Stimulated activated CD8-positive, alpha-beta memory T cell treated with anti-CD3 and anti-CD28 coated beads, Interleukin-7, amount 100 ng/mL, for 48 hours (primary cell): ENCODE measurements at places on chromosomes 16 and 17.

- DNase-seq: no peak
These were observed 116.3 kb downstream of the AMFR start for GRCh38 chr16:56309008-56309407.

DNA sequence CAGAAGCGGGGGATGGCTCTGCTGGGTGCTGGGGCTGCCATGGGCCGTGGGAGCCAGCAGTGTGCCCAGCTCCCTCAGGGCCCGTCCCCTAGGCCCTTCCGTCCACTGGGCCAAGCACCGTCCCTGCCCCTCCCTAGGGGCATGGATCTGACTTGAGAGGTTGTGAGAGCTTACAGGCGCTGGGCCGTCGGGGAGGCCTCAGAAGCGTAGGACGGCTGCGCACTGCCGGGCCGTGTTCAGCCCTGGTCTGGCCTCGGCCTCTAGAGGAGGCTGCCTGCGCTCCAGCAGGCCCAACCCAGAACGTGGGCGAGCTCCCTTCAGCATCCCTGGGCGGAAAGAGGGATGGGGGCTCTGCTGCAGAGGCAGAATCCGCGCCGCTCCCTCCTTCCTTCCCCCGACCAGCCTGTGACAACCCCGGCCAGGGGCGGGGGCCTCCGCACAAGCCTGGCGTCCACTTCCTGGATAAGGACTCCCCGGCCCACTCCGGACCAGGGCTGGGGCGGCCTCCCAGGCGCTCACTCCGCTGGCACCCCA, 685 bp upstream of the MPG start:
- no peak for DNase-seq

DNA sequence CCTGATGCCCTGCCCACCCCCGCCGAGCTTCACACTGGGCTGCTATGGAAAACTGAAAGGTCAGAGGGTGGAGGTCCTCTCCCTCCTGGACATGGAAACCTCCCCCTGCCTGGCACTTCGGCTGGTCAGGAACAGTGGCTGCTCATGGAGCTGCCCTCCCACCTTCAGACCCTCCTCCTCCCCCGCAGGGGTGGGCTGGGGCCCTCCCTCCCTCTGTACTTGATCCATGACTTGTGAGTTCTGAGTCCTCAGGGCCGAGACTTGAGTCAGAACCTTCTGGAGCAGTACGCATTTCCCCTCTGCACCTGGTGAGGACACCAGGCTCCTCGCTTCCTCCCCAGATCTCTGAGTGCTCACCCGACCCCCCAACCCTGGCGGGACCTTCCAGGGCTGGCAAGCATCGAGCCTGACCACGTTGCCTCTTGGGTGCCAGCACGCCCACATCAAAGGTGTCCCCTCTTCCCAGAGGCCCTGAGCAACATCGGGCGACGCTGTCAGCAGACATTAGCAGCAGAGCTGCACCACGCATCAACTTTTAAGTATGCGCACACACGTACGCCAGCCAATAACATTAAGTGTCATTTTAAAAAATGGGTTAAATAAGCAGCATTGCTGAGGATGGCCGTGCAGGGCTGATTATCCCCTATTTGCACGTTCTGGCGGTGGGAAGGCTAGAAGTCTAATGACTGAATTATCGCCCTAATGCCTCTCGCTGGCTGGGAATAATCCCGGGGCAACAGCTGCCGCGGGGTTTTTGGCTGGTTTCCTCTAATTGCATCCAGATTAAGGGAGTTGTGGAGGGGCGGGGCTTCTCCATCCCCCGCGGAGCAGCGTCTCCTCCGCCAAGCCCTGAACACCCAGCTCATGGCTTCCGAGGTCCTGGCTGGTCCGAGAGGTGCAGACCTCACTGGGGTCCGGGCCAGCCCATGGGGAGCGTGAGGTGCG, 98.0 kb downstream of the TBC1D16 start:
- no peak for DNase-seq

- no peak for DNase-seq
These were observed 6.9 kb downstream of the FBXO31 start for GRCh38 chr16:87376660-87377059.

DNA sequence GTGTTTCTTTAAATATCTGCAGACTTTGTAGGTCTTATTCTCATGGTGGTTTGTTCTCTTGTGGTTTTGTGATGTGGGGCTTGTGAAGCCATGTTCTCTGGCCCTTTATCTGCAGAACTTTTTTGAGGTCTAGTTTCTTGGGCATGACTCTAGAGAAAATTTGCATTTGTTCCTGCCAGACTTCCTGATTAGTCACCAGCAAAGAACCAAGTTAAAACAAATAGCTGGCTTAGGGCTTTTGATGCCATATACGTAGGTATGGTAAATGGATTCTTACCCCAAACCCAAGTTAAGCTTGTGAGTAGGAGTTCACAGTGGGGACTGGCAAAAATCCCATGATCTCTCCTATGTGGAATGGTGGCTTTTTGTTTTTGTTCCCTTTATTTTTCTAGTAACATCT, 68.7 kb upstream of the IRX3 start:
- DNase-seq: no peak

- DNase-seq: no peak
These were observed 16.5 kb upstream of the TMEM92 start for GRCh38 chr17:50257676-50258224.

- no peak for DNase-seq
These were observed 90.8 kb upstream of the TOB1 start for GRCh38 chr17:50956750-50957523.

GRCh38 chr17:66449418-66449977, 147.1 kb downstream of the PRKCA start:
- no peak for DNase-seq

- no peak for DNase-seq
These were observed 1.1 kb downstream of the NDEL1 start for GRCh38 chr17:8436844-8437171.

GRCh38 chr17:68662037-68662432, 60.9 kb upstream of the FAM20A start:
- DNase-seq: no peak

- no peak for DNase-seq
These were observed 66.5 kb upstream of the CDH5 start for GRCh38 chr16:66300037-66300436.

DNA sequence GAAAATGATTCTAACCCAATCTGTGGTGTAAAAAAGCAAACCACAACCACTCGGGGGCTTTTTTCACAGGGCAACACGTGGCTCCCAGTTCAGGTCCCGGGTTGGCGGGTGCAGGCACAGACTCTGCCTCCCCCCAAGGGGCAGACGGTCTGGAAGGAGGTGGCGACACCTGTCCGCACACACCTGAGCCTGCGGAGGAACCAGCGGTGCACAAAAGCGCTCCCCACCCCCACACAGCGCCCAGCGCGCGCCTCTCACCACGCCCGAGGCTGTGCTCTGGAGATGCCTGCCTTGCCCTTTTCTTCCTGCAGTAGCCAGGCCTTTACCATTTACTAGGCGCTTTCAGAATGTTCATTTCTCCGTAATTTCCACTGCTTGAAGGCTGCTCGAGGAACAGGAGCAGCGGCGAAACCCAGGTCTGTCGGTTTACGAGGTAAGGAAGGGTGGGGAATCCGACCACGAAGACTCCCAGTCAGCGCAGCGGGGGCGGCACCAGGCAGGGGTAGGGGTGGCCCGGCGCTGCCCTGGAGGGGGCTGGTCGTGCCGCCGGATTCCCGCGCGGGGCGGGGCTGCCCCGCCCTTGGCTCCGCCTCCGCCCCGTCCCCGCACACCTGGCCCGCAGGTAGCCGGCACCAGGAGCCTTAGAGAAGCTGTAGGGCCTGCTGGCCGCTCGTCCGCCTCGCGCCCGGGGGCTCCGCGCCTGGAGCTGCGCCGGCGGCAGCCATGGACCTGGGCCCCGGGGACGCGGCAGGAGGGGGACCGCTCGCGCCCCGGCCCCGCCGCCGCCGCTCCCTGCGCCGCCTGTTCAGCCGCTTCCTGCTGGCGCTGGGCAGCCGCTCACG, at the start of gene USP43:
Gene USP43 (plus strand): TSS at position 608 of the 842 bp plus-strand sequence. CDS start 116 bp downstream, at position 724.
- DNase-seq: peak; percentile 6

GRCh38 chr17:19341641-19342610, 20.6 kb downstream of the B9D1 start:
- no peak for DNase-seq

DNA sequence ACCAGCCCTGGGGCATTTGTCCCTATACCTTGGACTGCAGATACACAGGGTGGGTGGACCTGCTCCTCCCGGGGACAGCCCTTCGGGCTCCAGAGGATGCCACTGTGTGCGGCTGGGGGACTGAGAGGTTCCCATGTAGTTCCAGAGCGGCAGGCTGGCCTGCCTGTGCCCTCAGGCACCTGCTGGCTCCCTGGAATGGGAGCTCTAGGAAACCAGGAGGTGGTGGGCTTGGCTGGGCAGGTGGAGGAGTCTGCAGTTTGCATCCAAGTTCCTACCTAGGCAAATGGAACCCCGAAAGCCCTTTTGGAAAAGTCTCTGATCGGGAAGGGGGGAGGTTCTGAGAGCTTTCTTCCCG, 982 bp downstream of the DBNDD1 start:
- no peak for DNase-seq

DNA sequence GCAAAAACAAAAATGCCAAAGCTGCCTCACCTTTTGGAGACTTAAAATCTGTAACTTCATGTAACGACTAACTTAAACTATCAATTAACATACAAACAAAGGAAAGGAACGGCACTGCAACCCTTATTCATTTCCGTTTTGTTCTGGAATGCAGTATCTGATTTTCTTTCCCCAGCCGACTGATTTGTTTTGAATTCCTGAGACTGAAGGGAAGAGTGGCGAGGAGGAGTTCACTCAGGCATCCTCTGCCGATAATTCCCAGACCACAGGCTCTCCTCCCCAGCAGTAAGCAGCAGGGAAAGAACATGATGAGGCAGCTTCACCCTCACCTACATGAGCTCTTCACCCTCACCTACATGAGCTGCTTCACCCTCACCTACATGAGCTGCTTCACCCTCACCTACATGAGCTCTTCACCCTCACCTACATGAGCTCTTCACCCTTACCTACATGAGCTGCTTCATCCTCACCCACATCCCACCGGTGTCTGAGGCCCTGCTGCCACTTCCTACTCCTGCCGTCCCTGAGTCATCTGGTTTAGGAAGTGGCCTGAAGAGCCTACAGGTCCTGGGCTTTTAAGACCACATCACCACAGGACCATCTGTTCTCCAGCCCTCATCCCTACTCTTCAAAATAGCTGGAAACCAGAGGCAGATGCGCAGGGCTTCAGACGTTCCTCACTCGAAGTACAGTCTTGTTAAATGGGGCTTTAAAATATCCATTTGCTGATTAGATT, 168.0 kb upstream of the RPH3AL start:
- DNase-seq: no peak

DNA sequence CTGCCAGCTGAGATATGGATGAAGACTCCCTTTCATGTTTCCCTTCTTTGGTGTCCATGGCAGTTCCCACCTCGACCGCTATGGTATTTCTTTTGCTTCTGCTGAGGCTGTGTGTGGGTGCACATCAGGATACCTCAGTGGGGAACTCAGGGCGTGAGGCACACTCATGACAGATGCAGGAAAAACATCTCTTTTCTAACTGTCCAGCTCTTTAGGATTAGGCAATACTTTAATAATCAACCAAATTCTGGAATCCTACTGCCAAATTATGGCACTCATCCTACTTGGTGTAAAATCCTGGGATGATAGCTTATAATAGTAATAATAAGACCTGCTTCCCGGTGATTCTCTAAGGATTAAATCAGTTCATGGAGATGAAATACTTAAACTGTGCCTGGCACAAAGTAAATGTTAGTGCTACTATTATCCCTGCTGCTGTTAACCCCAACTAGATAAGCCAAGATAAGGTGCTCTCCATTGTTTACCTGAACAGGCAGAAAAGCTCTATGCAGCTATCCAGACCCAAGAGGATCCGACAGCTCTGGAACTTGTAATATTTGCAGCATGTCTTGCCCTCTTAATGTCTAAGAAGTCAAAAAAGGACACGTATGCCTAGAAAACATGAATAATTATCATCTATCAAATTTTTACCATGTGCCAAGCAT, 543.3 kb downstream of the WWOX start:
- no peak for DNase-seq

GRCh38 chr17:81152288-81152828, 12.9 kb upstream of the PVALEF start:
- no peak for DNase-seq

- DNase-seq: no peak
These were observed 104.6 kb downstream of the SEC14L1 start for GRCh38 chr17:77245162-77245926.

- no peak for DNase-seq
These were observed at the start of gene TOM1L1 for GRCh38 chr17:54900457-54901229. TSS of gene TOM1L1 (plus strand) at chr17:54900852. CDS start at chr17:54900866, 14 bp downstream.

GRCh38 chr17:33674685-33675084, 381.6 kb upstream of the ASIC2 start:
- DNase-seq: no peak

DNA sequence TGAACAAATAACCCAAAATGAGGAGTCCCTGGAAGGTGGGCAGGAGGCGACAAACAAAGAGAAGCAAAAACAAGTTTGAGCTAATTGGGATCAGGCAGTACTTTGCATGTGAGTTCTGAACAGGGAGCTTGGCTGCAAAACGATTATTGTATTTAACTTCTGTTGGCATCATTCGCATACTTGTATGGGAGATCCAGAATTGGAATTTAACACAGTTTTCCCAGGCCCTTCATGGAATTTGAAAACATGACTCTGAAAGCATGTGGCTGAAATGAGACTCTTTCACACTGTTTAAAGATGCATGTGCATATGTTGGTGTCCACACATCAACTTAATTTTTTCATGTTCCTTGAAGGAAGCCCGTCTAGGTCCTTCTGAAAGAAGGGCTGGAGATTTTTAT, 674.3 kb downstream of the WWOX start:
- no peak for DNase-seq

DNA sequence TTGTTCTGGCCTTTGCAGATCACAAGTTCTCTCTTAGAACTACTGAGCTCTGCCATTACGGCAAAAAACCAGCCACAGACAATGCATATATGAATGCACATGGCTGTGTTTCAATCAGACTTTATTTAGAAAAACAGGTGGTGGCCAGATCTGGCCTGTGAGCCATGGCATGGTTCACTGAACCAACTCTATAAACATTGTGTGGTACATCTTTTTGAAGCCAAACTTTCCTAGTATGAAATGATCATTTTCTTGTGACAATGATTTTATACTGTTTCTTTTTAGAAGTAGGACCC, 65.9 kb upstream of the AMZ2 start:
- DNase-seq: no peak
